NCI-H2081 treated with DMSO at 0.1 percent for 48 hours (cell line): ENCODE measurements at places on chromosomes 12 and 14.

DNA sequence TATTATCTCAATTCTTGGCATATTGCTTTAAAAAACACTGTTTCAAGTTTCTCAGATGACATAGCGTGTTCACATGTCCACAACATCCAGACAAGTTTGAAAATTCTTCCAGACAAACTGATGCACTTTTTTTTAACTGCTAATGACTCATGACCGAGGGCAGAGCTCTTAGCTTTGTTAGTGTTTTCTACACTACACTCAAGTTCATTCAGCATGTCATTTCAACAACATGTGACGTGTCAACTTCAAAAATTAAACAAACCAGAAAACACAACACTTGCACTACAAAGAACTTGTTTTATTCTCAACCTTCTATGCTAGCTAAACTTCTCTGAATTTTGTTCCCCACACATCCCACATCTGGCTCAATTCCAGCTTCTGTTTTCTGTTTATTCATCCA, 1186.3 kb upstream of the FLRT2 start:
- no peak for DNase-seq

DNA sequence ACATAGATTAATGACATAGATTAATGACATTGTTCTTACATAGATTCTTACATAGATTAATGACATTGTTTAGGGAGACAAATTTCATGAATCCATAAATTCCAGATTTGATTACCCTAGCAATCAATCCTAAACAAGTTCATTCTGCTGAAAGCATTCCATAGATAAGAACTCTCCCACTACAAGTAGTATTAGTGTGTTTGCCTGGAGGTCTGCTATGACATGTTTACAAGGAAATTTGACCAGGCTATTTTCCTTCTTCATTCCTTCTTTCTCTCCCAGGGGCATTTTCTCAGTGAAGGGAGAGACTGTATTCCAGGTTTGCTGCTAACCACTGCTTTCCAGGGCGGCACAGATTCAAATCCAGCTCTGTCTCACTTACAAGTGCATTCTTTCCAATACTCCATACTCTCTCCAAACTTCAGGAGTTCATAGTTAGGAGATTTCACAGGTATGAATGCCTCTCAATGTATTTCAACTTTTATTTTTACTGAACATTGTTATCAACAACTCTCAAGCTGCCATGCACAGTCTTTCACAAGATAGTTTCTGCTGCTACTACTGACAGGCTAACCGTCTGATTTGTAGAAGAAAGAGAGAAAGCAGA, 134.5 kb downstream of the SLC38A1 start:
- no peak for DNase-seq

DNA sequence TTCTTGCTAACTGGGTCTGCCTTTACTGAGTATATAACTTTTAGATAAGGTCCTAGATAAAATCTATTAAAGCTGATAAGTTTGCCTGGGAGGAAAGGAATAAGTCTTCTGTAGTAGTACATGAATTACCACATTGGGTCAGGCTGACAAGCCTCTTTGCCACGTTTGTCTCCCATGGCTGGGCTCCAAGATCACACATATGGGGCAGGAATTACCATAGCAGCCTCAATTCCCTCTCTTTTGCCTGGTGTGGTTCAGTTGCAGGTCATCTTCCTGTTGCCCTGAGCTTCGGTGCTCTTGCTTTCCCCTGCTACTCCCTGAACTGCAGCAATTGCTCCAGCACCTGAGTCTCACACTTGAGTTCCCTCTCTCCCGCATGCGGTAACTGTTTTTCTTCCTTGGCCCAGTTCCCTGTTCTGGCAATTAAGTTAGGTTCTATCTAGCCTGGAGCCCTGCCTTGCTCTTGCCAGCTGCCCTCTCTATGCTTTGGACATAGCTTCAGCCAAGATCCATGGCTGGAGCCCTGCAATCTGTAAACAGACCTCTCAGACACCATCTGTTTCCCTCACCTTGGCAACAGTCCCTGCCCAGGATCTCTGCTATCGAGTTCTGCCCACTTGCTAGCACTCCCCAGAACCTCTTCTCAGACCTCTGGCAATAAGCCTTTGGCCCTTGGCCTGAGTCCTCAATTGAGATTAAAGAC, 5.8 kb upstream of the GLT8D2 start:
- peak; percentile 33 for DNase-seq

- no peak for DNase-seq
Observed at GRCh38 chr12:26401874-26402273, 206.5 kb downstream of the SSPN start.

DNA sequence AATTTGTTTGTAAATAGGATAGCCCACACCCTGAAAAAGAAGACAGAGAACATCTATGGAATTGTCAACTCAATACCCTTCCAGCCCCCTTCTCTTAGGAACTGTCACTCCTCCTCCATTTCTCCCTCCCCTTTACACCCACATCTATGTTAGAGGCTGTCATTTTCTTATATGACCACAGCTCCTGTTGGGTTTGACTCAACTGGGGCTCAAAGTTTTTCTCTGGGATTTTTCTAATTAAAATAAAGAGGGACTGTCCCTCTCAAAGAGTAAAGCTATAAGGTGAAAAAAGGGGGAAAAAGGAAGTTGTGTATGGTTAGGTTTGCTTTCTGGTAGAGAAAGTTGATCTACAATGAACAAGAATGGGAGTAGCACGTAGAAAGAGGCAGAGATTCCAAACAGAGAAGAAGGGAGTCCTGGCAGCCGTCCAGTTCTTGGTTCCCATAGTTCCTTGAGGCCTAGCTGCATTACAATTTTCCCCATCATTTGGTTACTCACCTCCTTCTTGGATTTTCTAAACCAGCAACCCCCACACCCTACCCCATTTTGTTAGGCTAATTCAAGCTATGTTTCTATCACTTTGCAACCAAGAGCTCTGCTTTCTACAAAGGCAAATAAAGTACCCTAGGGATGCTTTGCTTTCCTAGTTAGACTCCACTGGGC, 44.3 kb upstream of the STK38L start:
- DNase-seq, result no peak

DNA sequence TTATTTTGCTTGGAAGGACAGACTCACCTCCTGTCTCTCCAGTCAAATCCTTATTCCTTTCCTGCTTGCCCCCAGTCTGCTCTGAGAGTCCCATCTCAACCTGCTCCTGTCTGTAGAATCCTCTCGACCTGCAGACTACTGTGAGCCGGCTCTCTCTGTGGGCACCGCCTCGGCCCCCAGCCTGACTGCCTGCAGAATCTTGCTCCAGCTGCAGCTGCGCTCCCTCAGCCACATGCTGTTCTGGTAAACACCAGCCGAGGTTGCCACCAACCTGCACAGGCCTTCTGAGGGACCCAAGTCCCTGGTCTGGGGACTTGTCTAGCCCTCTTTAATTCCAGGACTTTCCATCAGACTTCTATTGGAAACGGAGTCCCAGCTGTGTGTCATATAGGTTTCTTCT, 44.8 kb upstream of the PRMT8 start:
- DNase-seq, result no peak

DNA sequence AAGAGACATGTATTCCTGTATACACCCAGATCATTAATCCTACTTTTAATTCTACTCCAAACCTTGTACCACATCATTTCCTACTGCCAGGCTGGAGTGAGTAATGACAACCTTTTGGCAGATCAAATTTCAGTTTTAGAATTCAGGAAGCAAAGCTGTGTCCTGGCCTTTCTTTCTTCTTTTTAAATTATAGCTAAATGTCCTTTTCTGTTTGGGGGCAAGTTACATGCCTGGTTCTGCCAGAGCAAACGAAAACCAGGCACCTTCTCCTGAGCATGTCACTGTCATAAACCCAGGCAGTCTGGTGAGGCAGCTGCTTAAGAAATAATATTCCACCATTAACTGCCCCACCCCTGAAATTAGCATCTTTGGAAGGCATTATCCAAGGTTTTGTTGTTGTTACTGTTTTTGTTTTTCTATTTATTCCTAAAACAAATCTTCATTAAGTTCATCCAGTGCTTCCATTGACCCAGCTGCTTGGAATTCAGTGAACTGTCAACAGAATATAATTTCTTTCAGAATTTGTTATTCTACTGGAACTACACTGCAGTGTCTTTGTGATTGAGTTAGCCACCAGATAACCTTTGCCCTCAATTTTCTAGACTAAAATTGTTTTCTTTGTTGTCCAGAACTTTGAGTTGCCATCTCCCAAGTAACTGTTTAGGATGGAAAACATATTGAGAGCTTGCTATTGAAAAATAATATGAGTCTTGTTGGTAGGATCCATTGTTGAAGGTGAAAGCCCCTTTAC, 33.2 kb downstream of the SAMD4A start:
- no peak for DNase-seq

- no peak for DNase-seq
Observed at GRCh38 chr12:24617471-24617870, 331.4 kb downstream of the BCAT1 start.

- DNase-seq, result no peak
Observed at GRCh38 chr12:69524331-69524630, 54.1 kb downstream of the FRS2 start.

DNA sequence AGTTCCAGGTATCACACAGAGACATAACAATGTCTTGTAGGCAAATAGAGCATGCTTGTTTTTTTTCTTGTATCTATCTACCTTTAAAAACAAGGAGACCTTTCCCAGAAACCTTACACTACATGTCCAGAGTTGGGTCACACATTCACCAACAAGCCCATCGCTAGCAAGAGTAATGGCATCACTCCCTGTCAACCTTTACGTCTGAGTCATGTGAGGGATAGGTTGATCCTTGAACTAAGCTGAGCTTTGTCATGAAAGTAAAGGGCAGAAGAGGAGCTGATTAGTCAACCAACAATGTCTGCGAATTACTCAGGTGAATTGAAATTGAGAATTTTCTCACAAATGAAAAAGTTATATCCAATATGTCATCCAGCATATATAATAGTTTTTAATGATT, 219.4 kb downstream of the CNTN1 start:
- DNase-seq, result no peak

DNA sequence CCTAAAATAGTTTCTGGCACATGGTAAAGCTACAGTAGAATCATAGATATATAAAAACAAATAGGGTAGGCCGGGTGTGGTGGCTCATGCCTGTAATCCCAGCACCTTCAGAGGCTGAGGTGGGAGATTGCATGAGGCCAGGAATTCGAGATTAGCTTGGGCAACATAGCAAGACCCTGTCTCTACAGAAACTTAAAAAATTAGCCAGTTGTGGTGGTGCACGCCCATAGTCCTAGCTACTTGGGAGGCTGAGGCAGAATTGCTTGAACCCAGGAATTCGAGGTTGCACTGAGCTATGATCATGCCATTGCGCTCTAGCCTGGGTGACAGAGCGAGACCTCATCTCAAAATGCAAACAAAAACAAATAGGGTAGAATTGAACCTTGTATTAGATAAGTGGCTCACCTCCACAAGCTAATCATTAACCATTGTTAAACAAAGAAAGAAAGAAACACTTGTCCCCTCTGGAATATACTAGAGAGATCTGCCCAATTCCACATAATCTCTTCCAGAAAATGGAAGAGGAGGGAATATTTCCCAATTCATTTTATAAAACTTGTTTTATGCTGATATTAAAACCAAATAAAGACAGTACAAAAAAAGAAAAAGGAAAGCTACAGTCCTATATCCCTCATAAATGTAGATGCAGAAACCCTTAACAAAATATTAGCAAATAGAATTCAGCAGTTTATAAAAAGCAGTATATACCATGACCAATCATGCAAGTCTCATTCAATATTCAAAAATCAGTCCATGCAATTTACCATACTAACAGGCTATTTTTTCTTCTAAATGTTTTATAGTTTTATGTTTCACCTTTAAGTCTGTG, 22.7 kb upstream of the DHRS2 start:
- no peak for DNase-seq

DNA sequence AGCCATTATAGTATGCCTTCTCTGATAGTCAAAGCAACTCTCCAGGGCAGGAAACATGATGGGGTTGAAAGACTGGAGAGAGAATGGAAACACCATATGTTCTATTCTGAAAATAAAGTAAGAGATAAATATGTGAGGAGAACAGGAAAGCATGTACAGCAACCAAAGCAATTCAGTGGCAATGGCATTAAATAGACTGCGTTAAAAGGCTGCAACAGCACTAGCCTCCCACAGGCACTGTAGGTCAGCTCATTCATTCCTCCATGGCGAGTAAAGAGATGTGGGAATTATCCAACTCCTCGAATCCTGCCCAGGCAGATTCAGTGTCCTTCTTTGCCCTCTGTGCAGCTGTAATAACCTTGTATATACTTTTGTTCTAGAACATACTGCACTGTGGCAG, 43.8 kb downstream of the ANO6 start:
- no peak for DNase-seq

DNA sequence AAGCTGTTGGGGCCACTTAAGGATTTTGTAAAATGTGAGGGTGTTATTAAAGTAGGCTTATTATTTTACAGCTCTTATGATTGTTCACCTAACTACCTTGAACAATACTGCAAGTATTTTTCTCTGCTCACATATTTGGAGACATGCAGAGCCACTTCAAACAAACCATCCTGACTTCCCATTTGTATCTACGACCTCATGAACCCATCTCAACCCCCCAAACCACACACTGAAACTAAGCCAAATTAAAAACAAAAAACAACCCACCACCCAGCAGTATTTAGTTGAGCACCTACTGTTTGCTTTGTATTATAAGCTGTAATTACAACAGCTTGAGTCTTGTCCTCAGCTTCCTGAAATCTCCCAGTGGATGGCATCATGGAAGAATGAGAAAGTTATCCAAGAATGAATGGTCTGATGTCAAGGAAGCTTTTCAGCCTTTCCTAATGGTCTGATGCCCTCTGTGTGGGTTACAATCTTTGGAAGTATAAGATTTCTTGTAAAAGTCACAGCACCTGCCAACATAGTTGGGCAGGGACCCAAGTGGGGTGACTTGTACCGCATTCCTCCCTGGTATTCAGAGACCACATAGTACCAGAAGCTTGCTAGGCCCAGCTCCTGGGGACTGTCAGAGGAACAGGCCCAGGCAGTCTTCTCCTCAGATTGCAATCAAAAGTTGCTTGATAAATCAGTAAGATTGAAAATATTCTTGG, 416.6 kb downstream of the ZFP36L1 start:
- DNase-seq, result no peak

- DNase-seq, result no peak
Observed at GRCh38 chr14:69263364-69263763, 3.4 kb downstream of the GALNT16 start.

DNA sequence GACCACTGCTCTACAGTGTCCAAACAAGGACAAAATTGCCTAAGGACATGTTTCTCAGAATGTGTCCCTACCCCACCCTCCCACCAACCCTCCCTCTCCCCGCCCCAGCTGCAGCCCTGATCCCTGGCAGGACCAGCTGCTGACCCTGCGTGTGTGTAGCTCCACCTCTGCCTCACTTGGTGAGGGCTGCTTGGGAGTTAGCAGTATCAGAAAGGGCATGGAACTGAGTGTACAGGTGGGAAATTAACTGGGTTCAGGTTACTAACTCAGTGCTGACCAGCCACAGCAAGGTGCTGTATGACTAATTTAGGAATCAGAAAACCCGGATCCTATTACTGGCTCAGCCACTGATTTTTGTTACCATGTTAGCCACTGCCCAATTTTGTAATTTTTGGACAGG, 11.3 kb upstream of the PLEKHD1 start:
- DNase-seq, result no peak

DNA sequence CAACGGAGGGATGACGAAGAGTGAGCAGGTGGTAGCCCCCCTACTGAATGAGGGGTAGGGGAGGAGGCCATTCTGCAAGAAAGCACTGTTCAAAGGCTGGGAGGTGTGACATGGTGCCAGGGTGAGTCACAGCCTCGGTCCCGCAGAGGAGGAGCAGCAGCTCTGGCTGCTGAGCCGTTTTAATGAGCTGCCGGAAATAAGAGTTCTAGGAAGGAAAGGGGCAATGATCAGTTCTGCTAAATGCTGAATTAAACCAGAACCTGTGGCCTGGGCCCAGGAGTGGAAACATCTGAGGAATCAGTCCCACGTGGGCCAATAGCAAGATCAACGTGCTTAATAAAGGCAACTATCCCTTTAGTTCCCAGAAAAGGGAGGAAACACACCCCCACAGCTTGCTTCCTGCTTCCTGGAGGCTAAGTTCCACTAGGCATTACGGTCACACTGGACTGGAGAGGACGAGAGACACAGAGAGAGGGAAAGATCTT, 3.6 kb downstream of the ABCD4 start:
- DNase-seq, result no peak
